B cell (primary cell): ENCODE measurements at places on chromosomes 6 and 20. TPM values are rescaled to one million over a fixed set of nuclear protein-coding genes. Genes with fewer than 3 reads are reported as not detected.

Gene CCN6
- not detected in 2 replicates for total RNA-seq

Gene RRBP1
- total RNA-seq: 27.5 and 29.1 TPM in 2 replicates

Gene KHDC1
- 2.9 and 3.5 TPM in 2 replicates for total RNA-seq

Gene CLPSL2
- total RNA-seq: not detected in 2 replicates

Gene NT5E
- total RNA-seq: 23.2 and 24.8 TPM in 2 replicates

Gene IMPG1
- total RNA-seq: not detected in 2 replicates

Gene BTN1A1
- 0.53 and 0.74 TPM in 2 replicates for total RNA-seq

Gene KCNK15
- total RNA-seq: 0.17 TPM in 1 of 2 replicates, not detected in the other

Gene PTPN1
- total RNA-seq: 134 TPM in 2 replicates

Gene WFDC10B
- total RNA-seq: not detected in 2 replicates
